ENCODE measurements at places on chromosomes 2 and 18. TPM values are rescaled to one million over a fixed set of nuclear protein-coding genes. Genes with fewer than 3 reads are reported as not detected.

ZFP36L2 gene
- 85.1 TPM for total RNA-seq

FAM110C gene
- total RNA-seq: 10.2 TPM

CYP20A1 gene
- total RNA-seq: 26.5 TPM

GPAT2 gene
- total RNA-seq: not detected

GALR1 gene
- total RNA-seq: 0.36 TPM

PLB1 gene
- total RNA-seq: 19.2 TPM

CRYGA gene
- total RNA-seq: not detected

VAMP5 gene
- 2.1 TPM for total RNA-seq

SGO2 gene
- total RNA-seq: 5.6 TPM

CRYGC gene
- total RNA-seq: 1.3 TPM

DNA sequence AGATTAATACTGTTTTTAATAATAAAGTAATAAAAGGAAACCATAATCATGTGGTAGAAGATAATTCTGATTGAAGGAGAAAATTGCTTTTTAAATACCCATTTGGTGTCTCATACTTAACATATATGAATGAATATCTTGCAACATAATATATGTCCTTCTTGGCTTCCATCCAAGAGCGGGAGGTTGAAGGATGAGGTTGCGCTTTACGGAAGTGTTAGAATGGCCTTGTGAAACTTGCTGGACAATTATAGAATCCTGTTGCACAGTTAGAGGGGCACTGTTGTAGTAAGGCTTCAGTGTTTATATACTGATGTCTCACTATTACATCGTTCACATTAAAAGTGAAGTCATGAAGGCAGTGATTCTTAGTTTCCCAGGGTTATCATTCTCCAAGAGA lies 9.4 kb downstream of the INSIG2 start:
- H3K27ac ChIP-seq: no peak overlapping the region
- no peaks in the 10 kb centered on the region for H3K36me3 ChIP-seq
- H3K4me3 ChIP-seq: no peak overlapping the region
- H3K27me3 ChIP-seq: no peaks in the 10 kb centered on the region

GRCh38 chr18:35588995-35589394 lies 7.5 kb downstream of the GALNT1 start:
- no peak for DNase-seq
- H3K36me3 ChIP-seq: no peaks in the 10 kb centered on the region
- no peaks in the 10 kb centered on the region for H3K27me3 ChIP-seq
- H3K4me1 ChIP-seq: no peaks in the 10 kb centered on the region
- no peak overlapping the region for H3K4me3 ChIP-seq

- H3K27me3 ChIP-seq: no peaks in the 10 kb centered on the region
- no peak for DNase-seq
- H3K4me3 ChIP-seq: no peak overlapping the region
- no peaks in the 10 kb centered on the region for H3K36me3 ChIP-seq
- peaks cover 13% of the 10 kb centered on the region for H3K4me1 ChIP-seq
Observed at GRCh38 chr2:240401781-240402551, 33.5 kb upstream of the GPC1 start.

- no peak for DNase-seq
- no peak overlapping the region for H3K4me3 ChIP-seq
- peaks cover 13% of the 10 kb centered on the region for H3K4me1 ChIP-seq
Observed at GRCh38 chr18:61541673-61542072, 208.4 kb downstream of the CDH20 start.

DNA sequence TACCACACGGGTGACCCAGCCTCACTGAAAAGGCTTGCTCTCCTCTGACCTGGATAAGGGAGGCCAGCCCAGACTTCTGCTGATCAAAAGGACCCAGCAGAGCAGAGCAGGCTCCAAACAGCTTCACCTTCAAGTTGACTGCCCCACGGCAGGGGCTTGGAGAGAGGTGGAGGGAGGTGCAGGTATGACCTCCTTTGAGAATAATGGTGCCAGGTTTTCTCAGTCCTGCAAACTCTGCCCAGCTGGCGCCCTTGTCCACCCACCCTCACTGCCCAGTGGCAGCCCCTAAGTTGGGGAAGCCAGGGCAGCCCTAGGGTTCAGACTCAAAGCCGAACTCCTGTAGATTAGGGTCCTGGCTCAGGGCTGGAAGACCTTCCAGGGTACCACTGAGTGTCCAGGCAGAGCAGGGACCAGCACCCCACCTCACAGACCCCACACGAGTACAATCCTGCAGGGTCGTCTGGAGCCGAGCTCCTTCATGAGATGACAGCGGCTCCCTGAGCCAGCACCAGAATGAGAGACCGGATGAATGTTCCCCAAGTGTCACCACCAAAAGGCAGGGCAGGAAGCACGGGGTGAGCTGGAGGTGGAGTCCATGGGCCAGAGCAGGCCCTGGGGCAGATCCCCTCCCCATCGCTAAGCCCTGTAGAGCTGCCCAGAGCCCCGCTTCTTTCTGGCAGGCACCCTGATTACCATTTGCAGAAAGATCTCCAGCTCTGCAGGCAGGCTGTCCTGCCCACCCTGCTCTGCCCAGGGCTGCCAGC lies 3.6 kb upstream of the GPC1 start:
- no peak overlapping the region for H3K27ac ChIP-seq
- no peaks in the 10 kb centered on the region for H3K36me3 ChIP-seq
- no peak for DNase-seq
- H3K4me3 ChIP-seq: no peak overlapping the region

- no peak overlapping the region for H3K27ac ChIP-seq
- H3K4me3 ChIP-seq: no peak overlapping the region
- H3K27me3 ChIP-seq: no peaks in the 10 kb centered on the region
Observed at GRCh38 chr18:4640349-4641012, 185.4 kb upstream of the DLGAP1 start.

GRCh38 chr2:73895473-73895872 lies 2.7 kb downstream of the ACTG2 start:
- DNase-seq: no peak
- H3K4me1 ChIP-seq: peaks cover 5% of the 10 kb centered on the region

DNA sequence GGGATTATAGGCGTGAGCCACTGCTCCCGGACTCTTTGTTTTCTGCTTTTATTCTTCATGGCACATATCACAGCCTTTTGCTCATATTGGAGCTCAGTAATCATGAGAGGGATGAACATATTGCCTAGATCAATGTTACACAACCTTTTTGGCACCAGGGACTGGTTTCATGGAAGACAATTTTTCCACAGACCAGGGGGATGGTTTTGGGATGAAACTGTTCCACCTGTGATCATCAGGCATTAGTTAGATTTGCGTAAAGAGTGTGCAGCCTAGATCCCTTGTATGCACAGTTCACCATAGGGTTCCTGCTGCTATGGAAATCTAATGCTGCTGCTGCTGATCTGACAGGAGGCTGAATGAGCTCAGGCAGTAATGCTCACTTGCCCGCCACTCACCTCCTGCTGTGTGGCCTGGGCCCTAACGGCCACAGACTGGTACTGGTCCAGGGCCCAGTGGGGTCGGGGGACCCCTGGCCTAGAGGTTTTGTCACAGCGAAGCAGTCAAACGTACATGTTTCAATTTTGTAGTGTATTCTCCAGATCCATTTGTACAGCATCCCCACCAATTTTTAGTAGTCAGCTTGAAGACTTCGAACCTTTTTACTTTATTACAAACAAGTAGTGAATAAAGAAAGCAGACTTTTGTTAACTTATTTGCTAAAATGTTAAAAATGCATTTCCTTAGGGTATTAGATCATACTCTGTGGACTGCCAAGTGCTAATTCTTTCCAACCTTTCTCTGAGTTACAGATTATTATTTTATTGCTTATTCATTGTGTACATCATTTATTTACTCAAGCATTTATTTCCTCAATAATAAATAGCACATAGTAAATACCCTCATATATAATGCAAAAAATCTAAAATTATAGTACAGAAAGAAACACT lies 6.2 kb downstream of the DAW1 start:
- no peaks in the 10 kb centered on the region for H3K27me3 ChIP-seq
- H3K27ac ChIP-seq: no peak overlapping the region
- H3K36me3 ChIP-seq: no peaks in the 10 kb centered on the region
- no peak overlapping the region for H3K4me3 ChIP-seq

- no peak for DNase-seq
- H3K27me3 ChIP-seq: no peaks in the 10 kb centered on the region
- H3K4me1 ChIP-seq: no peaks in the 10 kb centered on the region
- H3K4me3 ChIP-seq: no peak overlapping the region
- H3K27ac ChIP-seq: no peak overlapping the region
Observed at GRCh38 chr2:68667371-68667770, 24.0 kb downstream of the PROKR1 start.

GRCh38 chr2:54952978-54953456 lies 97.2 kb downstream of the RTN4 start:
- H3K27ac ChIP-seq: no peak overlapping the region
- H3K4me1 ChIP-seq: peaks cover 5% of the 10 kb centered on the region
- H3K36me3 ChIP-seq: no peaks in the 10 kb centered on the region

DNA sequence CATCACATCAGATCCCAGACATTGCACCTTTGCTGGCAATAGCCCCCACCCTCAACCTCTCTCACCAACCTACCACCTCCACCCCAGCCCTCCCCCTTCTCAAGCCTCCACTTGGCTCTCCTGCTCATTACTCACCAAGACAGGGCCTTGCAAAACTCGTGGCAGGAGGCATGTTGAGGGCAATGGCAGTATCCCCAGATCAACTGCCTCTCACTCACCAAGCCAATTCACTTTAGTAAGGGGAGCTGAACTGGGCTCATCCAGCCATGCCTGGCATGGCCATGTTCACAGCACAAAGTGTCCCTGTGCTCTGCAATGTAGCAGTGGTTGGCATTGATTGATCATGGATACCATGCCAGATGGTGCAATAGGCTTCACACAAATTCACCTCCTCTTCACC lies 46.3 kb upstream of the TEX51 start:
- H3K27me3 ChIP-seq: no peaks in the 10 kb centered on the region
- no peak overlapping the region for H3K27ac ChIP-seq
- no peaks in the 10 kb centered on the region for H3K4me1 ChIP-seq
- no peak overlapping the region for H3K4me3 ChIP-seq
- no peaks in the 10 kb centered on the region for H3K36me3 ChIP-seq
- no peak for DNase-seq

DNA sequence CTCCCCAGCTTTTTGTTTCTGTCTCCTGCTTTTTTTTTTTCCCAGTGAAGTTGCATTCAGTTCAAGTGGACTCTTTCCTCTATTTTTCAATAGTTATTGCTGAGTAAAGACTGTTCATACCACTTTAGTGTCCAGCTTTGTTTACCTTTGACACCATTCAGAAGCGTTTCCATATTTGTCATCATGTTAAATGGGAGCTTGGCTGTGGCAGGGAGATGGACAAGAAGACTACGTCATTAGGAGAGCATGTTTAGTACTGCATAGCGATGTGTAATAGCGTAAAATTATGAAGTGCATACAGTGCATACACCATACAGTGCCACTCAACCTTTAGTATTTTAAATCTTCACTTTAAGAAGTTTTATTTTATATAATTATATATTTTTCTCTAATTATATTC lies 655.9 kb downstream of the DCC start:
- no peaks in the 10 kb centered on the region for H3K27me3 ChIP-seq
- no peaks in the 10 kb centered on the region for H3K4me1 ChIP-seq
- no peak for DNase-seq

DNA sequence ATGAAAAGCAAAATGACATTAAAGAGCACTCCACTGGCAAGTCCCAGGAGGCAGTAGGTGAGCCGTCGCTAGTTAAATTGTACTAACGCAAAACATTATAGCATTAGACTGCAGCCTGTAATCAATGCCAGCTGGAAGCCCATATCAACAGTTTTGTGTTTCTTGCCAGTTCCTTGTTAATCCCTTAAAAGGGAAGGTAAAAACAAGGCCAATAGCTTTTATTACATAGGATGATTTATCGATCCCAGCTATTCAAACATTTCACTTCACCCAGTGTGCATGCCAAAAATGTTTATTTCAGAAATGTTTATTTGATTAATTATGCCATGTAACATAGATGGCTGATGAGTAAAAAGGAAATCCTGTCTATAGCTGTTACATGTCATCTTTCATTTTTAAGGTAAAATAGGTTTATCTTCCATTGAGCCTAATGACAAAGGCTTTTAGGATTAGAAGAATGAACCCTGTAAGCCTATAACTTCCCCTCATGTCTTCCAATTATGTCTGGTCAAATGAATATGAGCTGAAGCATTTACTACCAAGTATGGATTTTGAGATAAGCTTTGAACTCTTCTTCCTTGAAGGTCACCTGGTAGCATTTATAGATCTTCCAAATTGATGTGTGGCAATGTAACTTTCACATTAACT lies 591.2 kb downstream of the RNF144A start:
- H3K4me3 ChIP-seq: no peak overlapping the region
- H3K27me3 ChIP-seq: no peaks in the 10 kb centered on the region
- no peaks in the 10 kb centered on the region for H3K36me3 ChIP-seq
- no peak for DNase-seq
- H3K4me1 ChIP-seq: no peaks in the 10 kb centered on the region

- no peak overlapping the region for H3K4me3 ChIP-seq
- H3K27me3 ChIP-seq: no peaks in the 10 kb centered on the region
- H3K4me1 ChIP-seq: peaks cover 16% of the 10 kb centered on the region
Observed at GRCh38 chr2:88622307-88622706, 5.0 kb downstream of the EIF2AK3 start.

- no peaks in the 10 kb centered on the region for H3K4me1 ChIP-seq
- no peak overlapping the region for H3K4me3 ChIP-seq
- no peak overlapping the region for H3K27ac ChIP-seq
- no peak for DNase-seq
Observed at GRCh38 chr2:167318581-167318980, 430.3 kb downstream of the XIRP2 start.

Measured in hepatocyte (in vitro differentiated cells).